ENCODE measurements at places on chromosomes 7 and 10.

GRCh38 chr10:30747633-30748032 lies 118.1 kb upstream of the LYZL2 start:
- no peak for DNase-seq

DNA sequence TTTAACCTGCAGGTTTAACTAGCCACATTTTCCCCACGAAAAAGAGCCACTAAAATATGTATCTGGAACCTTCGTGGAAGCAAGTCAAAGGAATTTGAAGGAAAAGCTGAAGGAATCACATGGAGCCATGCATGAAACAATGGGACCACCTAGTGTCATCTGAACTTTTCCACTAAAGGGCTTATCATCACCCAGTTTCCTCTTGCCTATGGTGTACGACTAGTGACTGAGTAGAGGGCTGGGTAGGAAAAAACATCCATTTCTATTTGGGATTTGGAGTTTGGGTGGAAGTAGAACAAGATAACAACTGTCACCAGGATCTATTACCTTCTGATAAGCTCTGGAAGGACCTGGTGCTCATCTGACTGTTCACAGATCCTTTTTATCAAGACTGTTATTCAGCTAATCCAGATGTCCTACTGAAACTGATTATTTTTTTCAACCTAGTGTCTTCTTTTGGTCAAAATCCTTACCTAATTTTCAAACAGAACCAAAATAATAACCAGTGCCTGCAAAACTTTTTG lies 153.2 kb upstream of the COL1A2 start:
- no peak for DNase-seq

DNA sequence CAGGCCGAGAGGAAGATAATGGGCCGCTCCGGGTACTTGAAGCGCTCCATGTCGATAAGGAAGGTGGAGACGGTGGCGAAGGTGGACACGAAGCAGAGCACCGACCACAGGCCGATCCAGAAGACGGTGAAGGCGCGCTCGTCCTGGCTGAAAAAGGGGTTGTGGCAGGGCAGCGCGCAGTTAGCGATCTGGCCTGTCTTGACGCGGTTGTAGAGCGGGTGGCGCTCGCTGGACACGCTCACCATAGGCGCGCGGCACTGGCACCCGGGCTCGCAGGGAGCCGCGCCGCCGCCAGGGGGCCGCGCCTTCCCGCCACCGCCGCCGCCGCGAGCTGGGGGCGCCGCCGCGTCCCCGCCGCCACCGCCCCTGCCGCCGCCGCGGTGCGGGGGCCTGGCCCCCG lies 1.6 kb downstream of the FZD8 start:
- DNase-seq: no peak

- no peak for DNase-seq
Measured at GRCh38 chr10:109912335-109913281, 10.7 kb downstream of the XPNPEP1 start.

DNA sequence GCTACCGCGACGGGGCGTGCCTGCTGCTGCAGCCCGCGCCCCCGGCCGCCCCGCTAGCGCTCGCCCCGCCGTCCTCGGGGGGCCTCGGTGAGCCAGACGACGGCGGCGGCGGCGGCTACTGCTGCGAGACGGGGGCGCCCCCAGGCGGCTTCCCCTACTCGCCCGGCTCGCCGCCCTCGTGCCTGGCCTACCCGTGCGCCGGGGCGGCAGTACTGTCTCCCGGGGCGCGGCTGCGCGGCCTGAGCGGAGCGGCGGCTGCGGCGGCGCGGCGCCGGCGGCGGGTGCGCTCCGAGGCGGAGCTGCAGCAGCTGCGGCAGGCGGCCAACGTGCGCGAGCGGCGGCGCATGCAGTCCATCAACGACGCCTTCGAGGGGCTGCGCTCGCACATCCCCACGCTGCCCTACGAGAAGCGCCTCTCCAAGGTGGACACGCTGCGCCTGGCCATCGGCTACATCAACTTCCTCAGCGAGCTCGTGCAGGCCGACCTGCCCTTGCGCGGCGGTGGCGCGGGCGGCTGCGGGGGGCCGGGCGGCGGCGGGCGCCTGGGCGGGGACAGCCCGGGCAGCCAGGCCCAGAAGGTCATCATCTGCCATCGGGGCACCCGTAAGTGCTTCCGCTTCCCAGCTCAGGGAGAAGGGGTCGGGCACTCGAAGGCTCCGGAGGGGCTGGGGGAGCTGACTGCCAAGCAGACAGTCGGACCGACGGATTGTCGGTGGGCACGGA lies 761 bp downstream of the PTF1A start:
- DNase-seq: peak; percentile 6

GRCh38 chr10:93218386-93218785 lies 144.7 kb downstream of the CYP26A1 start:
- DNase-seq: no peak

DNA sequence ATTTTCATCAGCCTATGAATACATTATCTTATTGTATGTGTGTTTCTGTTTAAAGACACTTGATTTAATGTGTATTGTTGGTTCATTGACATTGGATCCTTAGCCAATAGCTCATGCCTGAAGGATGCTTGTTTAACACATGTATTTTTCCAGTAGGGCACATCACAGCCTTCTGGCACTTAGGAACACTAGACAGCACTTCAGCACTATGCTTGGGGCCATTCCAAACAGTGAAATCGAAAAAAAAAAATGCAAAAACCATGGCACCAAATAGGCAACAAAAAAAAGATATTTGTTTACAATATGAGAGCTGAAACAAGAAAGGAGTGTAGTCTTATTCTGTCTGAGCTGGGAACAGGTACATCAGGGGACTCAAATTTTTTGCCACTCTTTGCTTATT lies 262.8 kb downstream of the SLC25A13 start:
- peak; percentile 25 for DNase-seq

DNA sequence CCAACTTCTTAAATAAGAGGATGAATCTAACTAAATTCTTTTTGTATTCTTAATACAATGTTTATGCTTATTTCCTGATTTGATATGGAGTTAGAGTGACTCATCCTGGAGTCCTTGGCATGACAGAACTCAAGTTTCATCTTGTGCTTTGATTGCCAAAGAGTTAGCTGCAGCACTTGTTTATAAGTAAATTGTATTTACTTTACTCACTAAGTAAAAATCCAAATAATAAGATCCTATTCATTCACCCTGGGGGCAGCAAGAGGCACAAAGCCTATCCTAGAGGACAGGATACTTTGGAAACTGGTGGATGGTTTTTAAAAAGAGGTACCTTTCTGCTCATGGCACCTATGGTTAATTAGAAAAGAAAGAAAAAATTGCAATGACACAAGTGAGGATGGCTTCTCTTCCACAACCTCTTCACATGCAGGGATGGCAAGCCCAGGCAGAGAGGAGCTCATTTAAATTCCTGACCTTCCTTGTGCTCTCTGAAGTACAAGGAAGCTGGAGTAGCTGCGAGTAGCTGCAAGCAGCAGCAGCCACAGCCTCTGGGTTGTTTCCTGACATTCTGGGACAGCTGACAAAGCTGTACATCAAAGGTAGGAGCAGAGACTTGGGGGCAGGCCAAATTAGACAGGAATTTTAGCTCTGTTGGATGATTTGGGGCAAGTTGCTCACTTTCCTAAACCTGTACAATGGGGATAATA lies 28.5 kb upstream of the CROT start:
- DNase-seq: no peak

- DNase-seq: no peak
Measured at GRCh38 chr7:140635345-140635744, 5.3 kb downstream of the DENND2A start.

GRCh38 chr7:22851145-22851544 lies 28.5 kb upstream of the TOMM7 start:
- DNase-seq: no peak

DNA sequence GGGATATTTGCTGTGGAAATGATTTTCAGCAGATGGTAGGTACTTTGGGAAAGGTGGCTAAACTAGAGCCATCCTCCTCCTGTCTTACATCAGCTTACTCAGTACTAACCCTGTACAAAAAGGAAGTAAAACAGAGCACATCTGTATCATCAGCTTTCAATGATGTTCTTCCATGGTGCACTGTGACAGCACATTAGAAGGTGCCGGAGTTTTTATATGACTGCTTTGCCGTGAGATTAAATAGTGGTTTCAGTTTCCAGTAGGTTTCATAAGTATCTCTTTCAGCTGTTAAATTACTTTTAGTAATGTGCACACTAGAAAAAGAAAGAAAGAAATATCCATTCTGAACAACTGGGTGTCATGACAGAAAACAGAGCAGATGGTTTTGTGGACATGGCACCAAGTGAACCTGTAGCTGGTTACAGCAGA lies 86.5 kb downstream of the ARID5B start:
- no peak for DNase-seq

GRCh38 chr7:107594961-107595737 lies 15.1 kb downstream of the BCAP29 start:
- DNase-seq: no peak

GRCh38 chr10:63707254-63707910 lies 186.2 kb downstream of the REEP3 start:
- DNase-seq: no peak

GRCh38 chr7:47647181-47647917 lies 65.4 kb upstream of the TNS3 start:
- DNase-seq: no peak

DNA sequence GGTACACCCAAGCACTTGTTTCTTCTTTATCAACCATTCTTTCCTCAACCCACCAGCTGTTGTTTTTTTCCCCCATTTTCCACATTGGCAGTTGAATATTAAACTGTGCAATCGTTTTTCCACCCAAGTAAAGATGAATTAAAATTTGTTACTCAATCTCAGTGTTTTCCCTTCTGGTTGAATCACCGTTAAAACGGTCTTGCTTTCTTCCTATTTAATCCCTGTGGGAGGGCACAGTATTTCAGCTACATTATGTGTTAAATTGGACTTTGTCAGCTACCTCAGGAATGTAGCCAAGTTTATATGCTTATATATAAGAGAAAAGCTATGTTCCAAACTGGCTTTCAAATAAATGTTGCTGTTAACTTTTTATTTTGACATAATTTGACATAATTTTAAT lies 19.9 kb downstream of the SLC35G1 start:
- no peak for DNase-seq

- DNase-seq: peak; percentile 73
Measured at GRCh38 chr10:13348216-13349017, at the start of gene SEPHS1. Gene SEPHS1, minus strand, starts transcription at chr10:13348293. Its CDS starts 3,343 bp downstream, at chr10:13344950.

- DNase-seq: no peak
Measured at GRCh38 chr10:7318836-7319235, 92.0 kb downstream of the SFMBT2 start.

GRCh38 chr7:74173491-74173865 lies 678 bp upstream of the EIF4H start:
- DNase-seq: peak; percentile 21

GRCh38 chr7:455110-455928 lies 64.3 kb downstream of the PDGFA start:
- no peak for DNase-seq

GRCh38 chr10:120098232-120098930 lies 205.9 kb downstream of the SEC23IP start:
- no peak for DNase-seq

DNA sequence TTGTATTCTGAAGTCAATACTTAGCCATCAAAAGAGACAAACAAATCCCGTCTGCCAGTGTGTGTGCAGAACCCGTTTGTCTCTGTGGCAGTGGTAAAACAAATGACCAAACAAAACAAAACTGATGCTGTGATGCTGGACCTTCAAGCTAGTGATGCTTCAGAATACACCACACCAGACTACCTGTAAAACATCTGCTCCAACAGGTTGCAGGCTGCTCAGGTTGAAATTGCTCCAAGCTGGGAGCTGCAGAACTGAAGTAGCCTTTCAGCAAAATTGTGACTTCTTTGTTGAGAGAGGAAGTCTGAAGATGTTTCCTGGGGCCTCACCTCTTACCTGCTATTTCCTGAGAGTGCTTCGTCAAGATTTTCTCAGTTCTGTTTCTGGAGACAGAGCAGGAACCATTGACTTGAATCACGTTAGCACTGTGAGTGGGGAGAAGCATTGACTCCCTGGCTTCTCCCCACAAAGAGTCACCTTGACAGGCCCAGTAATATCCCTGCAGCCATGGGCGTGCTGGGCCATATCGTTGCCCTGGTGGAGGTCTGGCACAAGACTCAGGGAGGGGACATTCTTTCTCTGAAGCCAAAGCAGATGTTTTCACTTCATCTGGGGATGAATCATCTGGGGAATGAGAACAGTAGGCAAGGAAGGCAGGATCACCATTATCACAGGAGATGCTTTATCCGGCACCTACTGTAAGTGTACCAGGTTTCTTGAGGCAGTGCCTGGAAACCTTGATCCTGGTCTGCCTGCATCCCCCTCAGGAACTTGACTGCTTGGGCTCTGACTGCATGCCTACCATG lies 80.2 kb downstream of the RBM20 start:
- DNase-seq: no peak

DNA sequence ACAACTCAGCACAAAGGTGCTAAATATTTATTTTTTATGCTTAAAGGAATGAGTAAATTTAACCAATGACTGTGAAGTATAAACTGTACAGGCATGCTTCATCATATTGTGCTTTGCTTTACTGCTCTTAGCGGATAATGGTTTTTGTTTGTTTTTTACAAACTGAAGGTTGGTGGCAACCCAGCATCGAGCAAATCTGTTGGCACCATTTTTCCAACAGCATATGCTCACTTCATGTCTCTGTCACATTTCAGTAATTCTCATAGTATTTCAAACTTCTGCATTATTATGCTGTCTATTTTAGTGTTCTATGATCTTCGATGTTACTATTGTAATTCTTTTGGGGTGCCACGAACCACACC lies 22.8 kb downstream of the BRAF start:
- DNase-seq: no peak

DNA sequence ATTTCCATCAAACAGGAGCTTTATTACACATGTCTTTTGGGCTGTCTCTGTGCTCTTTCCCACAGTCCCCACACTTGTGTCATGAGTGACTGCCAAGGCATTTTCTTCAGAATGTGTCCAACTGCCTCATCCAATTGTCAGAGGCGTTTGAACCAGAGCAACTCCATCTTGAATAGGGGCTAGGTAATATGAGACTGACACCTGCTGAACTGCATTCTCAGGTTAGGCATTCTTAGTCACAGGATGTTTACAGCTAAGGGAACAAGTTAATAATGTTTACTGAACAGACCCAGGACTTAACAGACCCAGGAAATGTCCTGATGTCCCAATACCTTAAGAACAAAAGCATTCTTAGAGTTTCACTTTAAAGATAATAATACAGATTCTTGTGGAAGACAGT lies 595.5 kb downstream of the REEP3 start:
- no peak for DNase-seq

- no peak for DNase-seq
Measured at GRCh38 chr10:60942134-60942787, 1.7 kb downstream of the RHOBTB1 start.

GRCh38 chr10:84340632-84341537 lies 12.5 kb downstream of the CCSER2 start:
- DNase-seq: no peak

DNA sequence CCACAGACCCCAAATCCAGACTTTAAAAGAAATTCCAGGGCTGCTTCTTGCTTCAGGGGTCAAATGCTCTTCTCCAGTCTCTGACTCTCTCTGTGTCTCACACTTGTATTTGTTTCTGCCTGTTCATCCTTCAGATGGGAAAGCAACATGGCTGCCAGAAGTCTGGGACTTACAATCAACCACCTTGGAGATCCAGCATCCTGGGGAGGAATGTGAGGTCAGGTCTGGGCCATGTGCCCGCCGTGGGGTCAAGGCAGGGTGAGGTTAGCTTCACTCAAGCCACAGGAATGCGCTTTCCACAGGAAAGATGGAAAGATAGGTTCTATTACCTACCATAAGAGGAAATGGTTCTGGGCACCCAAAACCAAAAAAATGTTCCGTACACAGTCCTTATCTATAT lies 34.3 kb upstream of the NPVF start:
- no peak for DNase-seq

- peak; percentile 38 for DNase-seq
Measured at GRCh38 chr7:115910541-115911164, 119.9 kb downstream of the TFEC start.
